Stimulated activated naive CD8-positive, alpha-beta T cell treated with anti-CD3 and anti-CD28 coated beads, Interleukin-15, amount 100 ng/mL, for 72 hours (primary cell): ENCODE measurements at places on chromosomes 11 and 22.

- no peak for DNase-seq
Measured at GRCh38 chr22:38028344-38029130, 28.7 kb upstream of the PICK1 start.

- no peak for DNase-seq
Measured at GRCh38 chr11:76501526-76502202, 56.8 kb downstream of the EMSY start.

GRCh38 chr11:95337175-95337957, 106.4 kb upstream of the SESN3 start:
- peak; percentile 49 for DNase-seq

DNA sequence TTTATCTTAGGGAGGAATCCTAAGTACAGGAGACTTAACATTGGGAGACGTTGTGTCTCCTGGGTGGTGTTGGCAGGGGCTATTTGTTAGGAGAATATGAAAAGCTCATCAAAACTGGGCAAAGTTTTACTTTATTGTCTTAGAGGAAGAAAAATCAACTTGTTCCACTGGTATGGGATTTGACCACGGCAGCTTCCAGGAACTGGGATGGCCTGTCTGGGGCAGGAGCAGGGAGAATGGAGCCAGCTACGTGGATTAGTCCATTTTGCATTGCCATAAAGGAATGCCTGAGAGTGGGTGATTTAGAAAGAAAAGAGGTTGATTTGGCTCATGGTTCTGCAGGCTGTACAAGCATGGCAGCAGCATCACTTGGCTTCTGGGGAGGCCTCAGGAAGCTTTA, 198.4 kb downstream of the ADAMTS15 start:
- DNase-seq: no peak

- DNase-seq: no peak
Measured at GRCh38 chr11:103807806-103808205, 228.6 kb upstream of the DDI1 start.

DNA sequence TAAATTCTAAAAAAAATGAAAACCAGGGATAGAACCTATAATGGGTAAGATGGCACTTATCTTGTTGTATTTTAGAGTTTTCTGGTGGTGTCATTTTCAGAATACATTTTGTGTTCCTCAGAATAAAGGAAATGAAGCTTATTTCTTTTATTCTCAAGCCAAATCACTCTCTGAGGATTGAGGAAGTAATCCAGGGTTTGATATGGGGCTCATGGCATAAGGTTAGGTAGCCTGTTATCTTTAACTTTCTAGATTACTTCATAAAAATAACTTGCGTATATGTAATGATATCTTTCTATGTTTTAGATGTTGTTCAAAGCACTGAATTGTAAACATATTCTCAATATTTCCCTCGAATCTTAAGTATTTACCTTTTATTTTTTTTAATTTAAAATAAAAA, 33.5 kb downstream of the PDE3B start:
- no peak for DNase-seq

- DNase-seq: no peak
Measured at GRCh38 chr11:128477811-128478210, 109.5 kb downstream of the ETS1 start.

DNA sequence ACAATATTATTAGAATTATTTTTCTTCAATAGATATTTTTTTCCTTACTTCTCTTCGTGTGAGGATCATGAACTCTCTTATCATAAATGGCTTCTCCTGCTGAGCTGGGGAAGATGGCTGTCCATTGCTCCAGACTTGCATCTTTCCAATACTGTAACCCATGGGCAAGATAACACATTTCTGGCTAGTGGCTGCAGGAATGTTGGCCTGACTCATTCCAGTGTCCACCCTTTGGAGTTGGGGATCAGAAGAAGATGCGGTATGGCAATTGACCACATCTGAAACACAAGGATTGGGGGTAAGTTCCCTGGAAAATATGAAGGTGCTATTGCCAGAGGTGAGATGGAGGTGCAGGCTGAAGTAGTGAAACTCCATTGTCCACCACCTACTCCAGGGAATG, 92.8 kb downstream of the FAR1 start:
- DNase-seq: no peak

- DNase-seq: peak; percentile 57
Measured at GRCh38 chr11:20110908-20111669, 49.2 kb downstream of the DBX1 start.

- DNase-seq: no peak
Measured at GRCh38 chr11:45021001-45021400, 70.3 kb upstream of the TP53I11 start.

- peak; percentile 41 for DNase-seq
Measured at GRCh38 chr22:46432164-46433068, 96.9 kb downstream of the TRMU start.

DNA sequence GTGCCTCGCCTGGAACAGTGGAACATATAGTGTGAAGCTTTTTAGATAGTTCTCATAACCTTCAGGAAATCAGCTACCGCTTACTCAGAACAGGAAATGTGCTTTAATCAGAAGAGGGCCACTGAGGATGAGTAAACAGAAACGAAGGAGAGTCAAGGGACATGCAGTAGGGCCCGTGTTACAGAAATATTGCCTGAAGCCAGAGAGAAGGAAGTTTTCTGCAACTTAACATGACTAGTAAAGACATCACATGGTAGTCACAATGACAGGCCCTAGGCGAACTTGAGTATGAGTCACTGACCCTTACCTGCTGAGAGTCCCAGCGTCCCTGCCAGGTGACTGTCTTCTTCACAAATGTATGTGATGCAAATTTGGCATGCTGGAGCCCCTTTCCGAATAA, 39.4 kb downstream of the CARD18 start:
- DNase-seq: no peak

- no peak for DNase-seq
Measured at GRCh38 chr22:24868979-24869378, 63.0 kb downstream of the SGSM1 start.

DNA sequence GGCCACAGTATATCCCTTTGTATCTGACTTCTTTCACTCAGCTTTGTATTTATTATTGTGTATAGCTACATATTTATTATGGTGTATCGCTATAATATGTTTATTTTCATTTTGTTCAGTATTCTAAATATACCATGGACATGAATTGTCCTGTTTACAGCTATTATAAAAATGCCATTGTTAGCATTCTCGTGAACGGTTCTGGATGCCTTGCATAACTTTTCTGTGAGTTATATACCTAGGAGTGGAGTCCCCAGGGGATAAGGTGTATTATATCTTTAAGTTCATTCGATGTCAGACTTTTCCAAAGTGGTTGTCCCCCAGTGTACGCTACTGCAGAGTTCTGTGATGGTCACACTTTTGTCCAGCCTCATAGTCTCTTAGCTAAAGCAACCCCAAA, 301.7 kb downstream of the TMEM135 start:
- no peak for DNase-seq

- no peak for DNase-seq
Measured at GRCh38 chr22:45742866-45743450, 71.3 kb downstream of the ATXN10 start.

DNA sequence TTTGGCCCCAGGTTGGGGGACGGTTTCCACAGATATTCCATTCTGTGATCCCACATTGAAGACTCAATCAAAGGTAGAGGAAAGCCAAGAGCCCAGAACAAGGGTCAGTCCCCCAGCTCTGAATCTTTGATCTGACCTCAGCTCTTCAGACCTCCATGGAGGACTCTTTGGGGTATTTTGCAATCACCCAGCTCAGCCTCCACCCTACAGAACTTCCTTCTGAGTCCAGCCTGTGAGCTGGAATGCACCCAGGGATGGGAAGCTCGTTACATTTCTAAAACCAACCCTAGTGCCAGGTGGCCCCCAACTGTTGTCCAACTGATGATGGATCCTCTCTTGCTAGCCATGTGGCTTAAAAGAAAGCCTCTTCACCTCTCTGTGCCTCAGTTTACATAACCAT, 335.3 kb downstream of the MN1 start:
- DNase-seq: no peak

GRCh38 chr11:589798-590197, 13.5 kb downstream of the PHRF1 start:
- DNase-seq: no peak

- DNase-seq: no peak
Measured at GRCh38 chr11:117595440-117595839, 201.6 kb downstream of the DSCAML1 start.

DNA sequence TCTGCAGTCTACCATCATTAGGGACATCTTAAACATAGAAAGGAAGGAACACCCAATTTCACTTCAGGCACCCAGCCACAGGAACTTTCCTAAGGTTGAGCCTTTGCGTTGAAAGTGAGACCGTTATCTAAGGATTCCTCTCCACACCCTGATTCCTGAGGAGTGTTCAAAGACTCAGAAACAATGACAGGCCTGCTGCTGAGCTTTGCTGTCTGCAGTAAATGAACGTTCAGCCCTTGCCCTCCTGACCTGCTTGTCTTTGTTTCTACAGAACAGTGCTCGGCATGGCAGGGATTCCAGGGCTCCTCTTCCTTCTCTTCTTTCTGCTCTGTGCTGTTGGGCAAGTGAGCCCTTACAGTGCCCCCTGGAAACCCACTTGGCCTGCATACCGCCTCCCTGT, 7.0 kb downstream of the PRSS23 start:
- DNase-seq: no peak

DNA sequence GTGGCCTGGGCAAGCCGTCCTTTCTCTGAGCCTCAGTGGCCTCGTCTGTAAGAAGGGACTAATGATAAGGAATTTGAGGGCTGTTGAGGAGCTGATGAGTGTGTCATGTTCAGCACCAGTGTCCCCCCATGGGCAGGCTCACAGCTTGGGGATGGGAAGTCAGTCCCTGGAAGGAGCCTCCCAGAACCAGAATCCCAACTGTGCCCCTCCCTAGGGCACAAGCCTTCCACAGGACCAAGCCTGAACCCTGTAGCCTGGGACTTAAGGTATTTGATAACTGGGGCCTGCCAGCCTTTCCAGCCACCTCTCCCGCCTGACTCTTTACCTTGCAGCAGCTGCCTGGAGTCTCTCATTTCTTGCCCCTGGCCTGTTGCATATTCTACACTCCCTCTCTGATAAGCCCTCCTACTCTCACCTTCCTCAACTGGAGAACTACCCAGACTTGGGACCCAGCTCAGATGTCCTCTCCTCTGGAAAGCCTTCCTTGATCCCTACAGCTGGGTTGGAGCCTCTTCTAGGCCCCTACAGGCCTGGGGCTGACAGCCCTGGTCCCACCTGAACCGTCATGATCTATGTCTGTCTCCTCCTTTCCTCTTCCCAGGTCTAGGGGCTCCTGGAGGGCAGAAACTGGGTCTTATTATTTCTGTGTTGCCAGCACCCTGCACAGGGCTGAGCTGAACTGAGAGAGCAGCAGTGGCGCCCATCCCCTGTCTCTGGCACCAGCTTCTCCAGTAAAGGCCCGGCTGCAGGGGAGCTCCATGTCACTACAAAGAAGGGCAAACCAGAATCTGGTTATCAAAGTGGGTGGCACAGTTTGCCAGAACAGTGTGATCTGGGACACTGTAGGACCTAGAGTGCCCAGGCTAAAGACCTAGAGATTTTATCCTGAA, 1.6 kb downstream of the P2RY2 start:
- no peak for DNase-seq

- DNase-seq: no peak
Measured at GRCh38 chr11:124667601-124668000, 5.9 kb downstream of the SIAE start.

DNA sequence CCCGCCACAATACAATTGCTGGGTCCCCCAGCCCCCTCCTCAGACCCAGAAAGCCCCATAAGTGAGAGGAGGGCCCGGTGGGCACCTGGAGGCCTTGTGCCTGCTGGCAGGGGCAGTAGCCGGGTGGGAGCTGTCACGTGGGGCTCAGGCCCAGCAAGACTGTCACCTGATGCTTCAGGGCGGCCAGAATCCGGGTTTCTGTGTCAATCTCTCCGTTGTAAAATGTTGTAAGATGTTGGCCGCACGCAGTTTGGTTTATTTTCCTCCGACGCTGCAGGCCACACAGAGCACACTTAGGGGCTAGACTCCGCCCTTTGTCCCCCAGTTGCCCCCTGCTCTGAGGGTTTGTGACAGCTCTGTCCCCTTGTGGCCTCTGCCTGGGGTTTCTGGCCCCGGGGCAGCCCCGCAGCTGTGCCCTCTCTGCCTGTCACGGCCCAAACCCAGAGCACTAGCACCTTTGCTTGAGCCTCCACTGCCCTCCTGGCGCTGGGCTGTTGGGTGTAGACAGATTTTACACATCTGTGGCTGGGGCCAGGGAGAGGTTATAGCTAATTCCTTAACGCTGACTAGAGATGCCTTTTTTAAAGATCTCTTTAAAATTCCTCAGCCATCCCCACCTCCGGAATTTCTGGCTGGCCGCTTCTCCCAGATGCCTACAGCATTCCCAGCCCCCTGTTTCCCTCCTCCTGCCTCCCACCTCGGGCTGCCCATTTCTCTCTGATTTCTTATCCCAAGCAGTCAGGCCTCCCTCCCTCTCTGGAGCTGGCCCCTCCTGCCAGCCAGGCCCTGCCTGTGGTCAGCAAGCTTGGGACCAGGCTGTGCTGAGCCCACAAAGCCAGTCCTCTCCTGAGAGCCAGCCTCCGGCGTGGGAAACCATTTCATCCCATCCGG, 3.2 kb upstream of the PRR5 start:
- no peak for DNase-seq

DNA sequence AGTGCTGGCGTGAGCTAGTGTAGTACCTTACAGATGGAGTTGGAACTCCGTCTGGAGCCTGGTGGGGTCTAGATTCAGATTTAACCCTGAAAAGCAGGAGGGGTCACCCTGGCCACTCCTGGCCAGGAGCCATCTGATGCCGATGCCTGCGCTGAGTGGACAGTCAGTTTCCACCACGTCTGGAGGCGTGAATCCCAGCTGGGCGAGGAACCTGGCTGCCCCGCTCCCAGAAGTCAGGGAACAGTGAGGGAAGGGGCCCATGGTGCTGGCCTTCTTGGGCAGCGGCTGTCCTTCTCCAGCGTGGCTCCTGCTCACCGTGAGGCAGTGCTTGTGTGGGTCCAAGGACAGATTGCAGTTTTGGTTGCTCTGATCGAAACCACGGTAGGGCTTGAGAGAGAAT, 76.3 kb downstream of the PARVB start:
- DNase-seq: no peak

DNA sequence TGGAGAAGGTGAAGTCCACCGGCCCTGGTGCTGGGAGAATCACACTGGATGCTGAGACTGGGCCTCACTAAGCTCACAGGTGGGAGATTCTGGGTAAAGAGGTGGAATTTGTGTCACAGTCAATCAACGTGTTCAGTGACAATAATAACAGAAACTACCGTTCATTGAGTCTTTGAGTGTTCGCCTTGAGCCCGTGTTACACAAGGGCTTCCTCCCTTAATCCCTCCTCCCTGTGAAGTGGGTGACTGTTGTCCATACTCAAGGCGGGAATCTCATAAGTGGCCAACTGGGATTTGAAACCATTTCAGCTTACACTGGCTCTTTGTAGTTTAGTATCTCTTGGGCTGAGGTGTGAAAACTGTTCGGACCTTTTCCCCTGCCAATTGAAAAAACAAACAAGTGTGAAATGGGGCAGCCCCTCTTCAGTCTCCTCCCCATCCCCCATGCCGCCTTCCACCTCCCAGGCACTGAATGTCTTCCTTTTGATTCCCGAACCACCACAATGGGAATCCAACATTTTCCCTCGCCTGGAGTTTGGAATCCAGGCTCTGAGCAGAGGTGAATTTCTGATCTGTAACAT, 502.4 kb downstream of the MIAT start:
- no peak for DNase-seq
